ENCODE measurements at places on chromosomes 7 and 10.

DNA sequence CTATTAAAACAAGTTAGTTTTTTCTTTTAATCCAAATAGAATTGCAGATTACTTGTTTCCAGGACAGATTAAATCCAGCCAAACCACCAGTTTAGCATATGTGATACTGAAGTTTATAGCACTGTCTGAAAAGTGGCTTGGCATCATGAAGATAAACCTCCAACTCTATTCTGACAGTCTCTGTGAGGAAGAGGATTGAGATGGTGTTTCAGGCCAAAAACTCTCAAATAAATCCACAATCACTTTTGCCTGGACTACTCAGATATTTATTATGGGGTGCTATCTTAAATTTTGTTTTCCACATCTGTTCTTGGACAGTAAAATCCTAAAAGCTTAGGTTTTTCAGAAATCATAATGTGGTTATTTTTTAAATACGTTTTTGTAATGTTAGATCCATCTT is 161.7 kb upstream of the SEMA3C start:
- no peak for DNase-seq

DNA sequence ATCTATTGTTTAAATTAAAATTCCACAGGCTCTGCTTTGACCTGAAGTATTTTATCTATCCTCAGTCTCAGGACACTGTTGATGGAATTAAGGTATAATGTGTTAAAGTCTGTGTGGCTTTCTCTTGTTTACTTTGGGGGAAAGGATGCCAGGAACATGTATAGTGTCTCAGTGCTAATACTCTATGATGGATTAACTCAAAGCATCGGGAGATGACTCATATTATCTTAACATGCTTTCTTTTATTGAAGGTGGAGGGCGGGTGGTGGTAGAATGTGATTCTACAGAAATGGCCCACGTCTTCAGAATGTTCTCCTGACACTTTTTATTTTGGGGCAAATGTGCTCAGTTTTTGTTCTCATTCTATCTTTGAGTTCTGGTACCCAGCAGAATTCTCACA is 189.0 kb downstream of the ANKRD30A start:
- DNase-seq: no peak

DNA sequence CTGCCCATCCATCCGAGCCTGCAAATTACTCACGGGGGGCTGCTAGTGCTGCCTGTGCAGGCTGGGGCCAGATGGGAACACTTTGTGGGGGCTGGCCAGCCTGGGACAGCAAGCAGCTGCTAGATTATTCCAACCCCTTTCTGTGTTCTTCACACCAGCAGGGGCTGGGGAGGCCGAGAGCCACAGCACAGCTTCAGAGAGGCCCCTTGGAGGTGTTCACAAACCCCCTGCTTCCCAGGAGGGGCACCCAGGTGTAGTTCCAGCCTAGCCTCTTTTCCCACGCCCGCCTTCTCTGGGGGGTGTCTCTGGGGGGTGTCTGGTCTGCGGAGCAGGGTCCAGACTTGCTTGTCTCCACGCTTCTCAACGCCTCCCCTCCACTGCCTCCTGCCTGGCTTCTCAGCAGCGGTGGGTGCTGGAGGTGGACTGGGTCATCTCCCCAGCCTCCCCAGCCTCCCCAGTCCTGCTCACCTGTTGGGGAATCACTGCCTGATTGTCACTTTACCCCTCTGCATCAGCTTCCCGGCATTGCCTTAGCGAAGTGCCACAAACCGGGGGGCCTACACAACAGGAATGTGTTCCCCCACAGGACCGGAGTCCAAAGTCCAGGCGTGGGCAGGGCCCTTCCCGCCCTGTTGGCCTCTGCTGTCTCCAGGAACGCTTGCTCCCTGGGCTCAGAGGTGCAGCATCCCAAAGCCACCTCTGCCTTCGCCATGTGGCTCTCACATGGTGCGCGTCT is 74.0 kb upstream of the EN2 start:
- DNase-seq: no peak

DNA sequence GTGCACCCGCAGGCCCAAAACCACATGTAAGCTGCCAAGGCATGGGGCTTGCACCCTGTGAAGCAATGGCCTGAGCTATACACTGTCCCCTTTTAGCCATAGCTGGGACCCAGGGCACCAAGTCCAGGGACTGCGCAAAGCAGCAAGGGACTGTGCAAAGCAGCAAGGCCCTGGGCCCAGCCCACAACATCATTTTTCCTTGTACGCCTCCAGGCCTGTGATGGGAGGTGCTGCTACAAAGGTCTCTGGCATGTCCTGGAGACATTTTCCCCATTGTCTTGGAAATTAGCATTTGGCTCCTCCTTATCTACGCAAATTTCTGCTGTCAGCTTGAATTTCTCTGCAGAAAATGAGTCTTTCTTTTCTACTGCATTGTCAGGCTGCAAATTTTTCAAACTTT is 24.8 kb downstream of the ARHGAP19 start:
- DNase-seq: no peak

DNA sequence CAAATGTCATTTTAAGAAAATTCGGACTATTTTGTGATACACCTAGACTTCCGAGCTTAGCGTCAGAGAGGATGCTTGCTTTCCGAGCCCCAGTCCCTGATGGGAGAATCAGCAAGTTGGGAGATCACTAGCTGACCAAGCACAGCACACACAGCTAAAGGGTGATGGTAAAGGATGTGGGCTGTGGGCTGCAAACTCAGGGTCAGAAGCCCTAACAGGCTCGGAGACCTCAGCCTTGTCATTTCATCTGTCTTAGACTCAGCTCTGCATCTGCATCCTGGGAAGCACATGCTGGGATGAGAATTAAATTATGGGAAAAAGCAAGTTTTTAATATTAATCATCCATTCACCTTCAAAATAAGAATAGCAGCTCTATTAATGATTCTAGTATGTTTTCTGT is 3.3 kb downstream of the CUBN start:
- DNase-seq: no peak

DNA sequence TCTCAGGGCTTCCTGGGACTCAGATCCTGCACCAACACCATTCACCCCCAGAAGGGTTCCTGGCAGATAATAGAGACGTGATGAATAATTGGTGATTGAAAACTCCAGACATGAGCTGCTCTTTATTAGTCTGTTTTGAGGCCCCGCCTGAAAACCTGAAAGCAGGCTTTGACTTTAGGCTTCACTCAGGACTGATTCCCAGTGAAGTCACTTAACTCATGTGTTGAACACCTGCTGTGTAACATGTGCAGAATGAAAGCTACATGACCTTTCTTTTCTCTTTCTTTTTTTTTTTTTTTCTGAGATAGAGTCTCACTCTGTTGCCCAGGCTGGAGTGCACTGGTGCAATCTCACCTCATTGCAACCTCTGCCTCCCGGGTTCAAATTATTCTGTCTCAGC is 8.9 kb downstream of the SPACDR start:
- no peak for DNase-seq

GRCh38 chr7:79683185-79683890 is 229.9 kb upstream of the MAGI2 start:
- DNase-seq: no peak

DNA sequence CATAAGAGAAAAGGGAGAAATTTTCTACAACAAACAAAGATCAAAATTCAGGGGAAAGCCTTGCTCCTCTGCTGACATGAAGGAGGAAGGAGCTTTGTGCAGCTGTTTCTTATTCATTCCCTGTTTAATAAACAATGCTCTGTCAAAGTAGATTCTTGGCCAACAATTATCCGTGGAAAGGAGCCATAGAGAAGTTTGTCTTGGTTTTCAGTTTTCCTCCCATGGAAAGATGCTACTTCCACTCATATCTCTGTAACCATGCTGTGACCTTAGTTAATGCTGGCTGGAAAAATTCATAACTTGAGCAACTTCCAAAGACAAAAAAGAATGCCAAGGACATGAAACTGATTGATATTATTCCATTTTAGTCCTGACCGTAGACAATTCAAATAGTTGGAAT is 8.1 kb downstream of the DDC start:
- DNase-seq: no peak

DNA sequence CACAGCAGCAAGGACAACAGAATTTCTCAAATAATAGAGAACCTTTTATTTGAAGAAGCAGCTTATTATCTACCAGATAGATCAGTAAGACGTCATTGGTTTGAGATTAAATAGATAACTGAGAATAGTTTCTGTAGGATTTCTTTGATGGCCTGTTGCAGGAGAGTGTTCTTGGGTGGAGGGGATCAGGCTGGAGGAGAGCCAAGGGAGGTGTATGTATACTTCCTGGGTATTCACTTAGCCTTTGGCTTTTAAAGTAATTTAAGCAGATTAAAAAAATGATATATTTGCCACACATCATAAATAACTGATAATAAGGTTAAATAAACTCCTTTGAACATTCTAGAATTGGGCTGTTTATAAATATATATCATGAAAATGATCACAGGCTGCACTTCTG is 486.1 kb upstream of the IGFBP3 start:
- no peak for DNase-seq

- DNase-seq: peak; percentile 78
These were observed 1.1 kb downstream of the TRRAP start for GRCh38 chr7:98879198-98879978.

DNA sequence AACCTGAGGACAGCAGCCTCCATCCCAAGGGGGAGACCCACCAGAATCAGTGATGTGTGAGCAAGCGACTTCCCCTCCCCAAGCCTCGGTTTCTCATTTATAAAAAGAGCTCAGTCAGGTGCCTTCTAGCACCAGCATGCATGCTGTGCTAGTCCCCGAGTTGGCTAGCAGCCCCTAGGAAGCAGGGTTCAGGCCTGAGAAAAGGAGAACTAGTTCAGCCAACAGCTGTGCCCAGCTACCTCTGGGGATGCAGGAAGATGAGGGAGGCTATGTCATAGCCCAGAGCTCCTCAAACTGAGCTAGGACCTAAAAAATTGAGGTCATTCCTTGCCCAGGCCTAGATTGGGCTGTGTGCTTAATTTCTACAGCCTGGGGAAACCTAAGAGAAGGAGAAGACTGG is 13.7 kb downstream of the DRGX start:
- no peak for DNase-seq

All from GM10248 (cell line).